Fibroblast of skin of back (primary cell): ENCODE measurements at places on chromosomes 16 and 17.

DNA sequence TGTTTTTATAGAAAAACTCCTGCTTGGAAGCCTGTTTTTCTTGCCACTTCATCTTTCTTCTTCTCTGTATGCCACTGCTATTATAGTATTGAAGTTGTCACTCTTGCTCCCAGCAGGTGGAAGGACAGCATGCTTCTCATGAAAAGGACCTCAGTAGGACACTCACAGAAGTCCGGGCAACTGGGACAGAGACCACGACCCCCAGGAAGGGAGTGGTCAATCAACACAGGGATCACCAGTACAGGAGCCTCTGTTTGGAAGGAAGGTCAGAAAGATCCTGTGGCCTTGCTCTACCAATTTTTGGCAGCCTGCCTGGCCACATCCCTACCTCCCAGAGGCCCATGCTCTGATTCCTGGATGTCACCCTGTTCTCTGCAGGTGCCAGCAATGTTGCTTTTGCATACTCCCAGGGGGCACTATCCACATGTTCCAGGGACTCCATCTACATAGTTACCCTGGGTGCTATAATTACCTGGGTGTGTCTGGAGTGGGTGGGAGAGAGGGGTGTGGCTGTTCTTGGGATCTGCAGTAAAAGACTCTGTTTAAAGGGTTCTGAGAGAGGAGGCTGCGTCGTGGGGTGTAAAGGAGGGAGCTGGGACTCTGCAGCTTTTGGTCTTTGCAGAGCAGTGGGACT lies 13.7 kb upstream of the AKAP10 start:
- no peak for DNase-seq

GRCh38 chr17:75406222-75406615 lies 741 bp upstream of the GRB2 start:
- DNase-seq, result peak; percentile 16

DNA sequence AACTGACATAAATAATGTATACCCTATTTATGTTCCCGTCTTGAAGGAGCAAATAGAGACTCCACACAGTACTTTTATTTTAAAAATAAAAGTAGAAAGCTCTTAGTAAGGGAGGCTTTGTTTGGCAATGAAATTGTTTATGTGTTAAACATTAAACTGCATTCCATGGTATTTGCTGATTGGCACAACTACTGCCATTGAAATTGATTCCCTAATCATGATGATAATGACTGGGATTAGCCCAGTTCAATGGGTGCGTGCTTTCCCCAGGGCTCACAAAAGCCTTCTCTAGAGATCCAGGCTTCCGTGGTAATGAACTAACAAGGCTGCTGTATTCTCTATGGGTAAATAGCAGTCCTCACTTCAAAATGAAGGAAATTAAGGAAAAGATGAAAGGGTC lies 67.5 kb downstream of the GPRC5B start:
- no peak for DNase-seq

DNA sequence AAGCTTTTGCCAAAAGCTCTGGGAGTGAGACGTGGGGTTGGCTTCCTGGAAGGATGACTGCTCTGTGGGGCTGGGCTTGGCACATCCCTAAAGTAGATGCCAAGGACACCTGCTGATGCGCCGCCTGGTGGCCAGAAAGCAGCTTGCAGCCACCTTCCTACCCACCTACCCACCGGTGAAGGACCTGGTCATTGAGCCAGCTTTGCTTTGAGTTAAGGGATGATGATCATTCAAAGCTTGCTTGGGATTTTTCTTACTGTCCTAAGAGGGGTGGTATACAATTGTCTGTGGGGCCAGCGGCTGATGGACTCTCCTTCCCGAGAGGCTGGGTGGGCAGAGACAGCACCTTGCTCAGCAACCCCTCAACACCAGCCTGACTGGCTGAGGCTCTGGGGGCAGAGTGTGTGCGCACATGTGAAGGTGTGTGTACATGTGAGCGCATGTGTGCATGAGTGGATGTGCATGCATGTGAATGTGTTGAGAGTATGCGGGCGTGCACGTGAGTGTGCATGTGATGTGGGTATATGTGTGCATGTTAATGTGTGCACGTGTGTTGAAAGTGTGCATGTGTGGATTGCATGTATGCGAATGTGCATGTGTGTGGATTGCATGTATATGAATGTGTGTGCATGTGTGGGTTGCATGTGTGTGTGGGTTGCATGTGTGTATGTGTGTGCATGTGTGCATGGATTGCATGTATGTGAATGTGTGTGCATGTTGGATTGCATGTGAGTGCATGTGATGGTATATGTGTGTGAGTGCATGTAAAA lies 18.6 kb downstream of the C1QTNF1 start:
- peak; percentile 37 for DNase-seq

- DNase-seq, result no peak
These were observed 32.3 kb downstream of the CLEC16A start for GRCh38 chr16:10976634-10977033.

DNA sequence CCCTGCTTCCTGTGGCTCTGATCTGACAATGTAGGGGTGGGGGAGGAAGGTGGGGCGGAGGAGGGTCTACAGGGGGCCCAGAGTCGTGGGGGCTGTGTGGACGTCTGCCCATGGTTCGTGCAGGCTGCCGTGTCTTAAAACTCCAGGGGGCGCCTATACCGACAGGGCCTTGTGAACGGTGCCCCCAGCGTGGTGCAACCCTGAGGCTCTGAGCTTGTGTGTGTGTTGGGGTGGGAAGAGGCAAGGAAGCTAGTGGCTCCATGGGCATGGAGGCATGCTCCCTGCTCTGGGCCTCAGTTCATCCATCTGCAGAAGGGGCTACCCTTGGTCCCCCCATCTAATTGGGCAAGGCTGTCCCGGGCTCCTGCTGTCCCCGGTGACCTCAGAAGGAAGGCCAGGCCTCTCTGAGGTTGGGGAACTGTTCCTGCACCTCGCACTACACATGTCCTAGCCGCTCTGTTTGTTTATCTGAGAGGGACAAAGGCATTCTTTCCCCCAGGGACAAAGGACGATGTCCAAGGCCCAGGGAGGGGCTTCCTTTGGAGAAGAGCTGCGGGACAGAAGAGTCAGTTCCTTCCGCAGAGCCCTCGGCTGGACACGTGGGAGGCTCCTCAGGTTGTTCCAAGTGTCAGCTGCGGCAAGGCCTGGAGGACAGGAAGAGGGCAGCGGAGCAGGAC lies 13.5 kb downstream of the CA4 start:
- DNase-seq, result no peak

DNA sequence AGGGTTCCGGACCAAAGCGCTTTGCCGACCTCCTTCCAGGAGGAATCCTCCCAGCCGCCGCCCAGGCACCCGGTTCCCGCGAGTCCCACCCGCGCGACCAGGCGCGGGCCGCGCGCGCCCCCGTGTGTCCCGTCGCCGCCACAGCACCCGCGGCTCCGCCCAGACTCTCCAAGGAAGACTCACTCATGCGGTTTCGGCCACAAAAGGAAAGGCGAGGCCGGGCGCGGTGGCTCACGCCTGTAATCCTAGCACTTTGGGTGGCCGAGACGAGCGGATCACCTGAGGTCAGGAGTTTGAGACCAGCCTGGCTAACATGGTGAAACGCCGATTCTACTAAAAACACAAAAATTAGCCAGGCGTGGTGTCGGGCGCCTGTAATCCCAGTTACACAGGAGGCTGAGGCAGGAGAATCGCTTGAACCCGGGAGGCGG lies 3.5 kb upstream of the PKMYT1 start:
- peak; percentile 82 for DNase-seq
